NCI-H2029 (cell line): ENCODE measurements at places on chromosomes 6 and 20.

GRCh38 chr6:43805699-43806042, 35.7 kb downstream of the VEGFA start:
- DNase-seq = no peak

DNA sequence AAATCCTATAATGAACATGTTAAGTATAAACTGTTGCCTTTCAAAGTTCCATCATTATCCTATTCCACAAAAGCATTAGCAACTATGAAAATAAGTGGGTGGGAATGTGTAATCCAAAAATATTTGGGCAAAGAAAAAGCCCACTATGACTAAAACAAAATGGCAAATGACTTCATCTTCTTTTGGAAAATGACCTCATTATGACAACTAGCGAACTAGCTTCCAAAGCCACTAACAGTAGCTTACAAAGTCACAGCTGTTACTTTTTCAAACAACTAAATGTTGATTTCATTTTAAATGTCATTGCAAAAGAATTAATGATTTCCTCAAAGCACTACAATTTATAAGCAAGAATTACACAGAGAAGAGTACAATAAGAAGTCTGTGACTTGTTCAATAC, 49.8 kb upstream of the RUNX2 start:
- DNase-seq = no peak

DNA sequence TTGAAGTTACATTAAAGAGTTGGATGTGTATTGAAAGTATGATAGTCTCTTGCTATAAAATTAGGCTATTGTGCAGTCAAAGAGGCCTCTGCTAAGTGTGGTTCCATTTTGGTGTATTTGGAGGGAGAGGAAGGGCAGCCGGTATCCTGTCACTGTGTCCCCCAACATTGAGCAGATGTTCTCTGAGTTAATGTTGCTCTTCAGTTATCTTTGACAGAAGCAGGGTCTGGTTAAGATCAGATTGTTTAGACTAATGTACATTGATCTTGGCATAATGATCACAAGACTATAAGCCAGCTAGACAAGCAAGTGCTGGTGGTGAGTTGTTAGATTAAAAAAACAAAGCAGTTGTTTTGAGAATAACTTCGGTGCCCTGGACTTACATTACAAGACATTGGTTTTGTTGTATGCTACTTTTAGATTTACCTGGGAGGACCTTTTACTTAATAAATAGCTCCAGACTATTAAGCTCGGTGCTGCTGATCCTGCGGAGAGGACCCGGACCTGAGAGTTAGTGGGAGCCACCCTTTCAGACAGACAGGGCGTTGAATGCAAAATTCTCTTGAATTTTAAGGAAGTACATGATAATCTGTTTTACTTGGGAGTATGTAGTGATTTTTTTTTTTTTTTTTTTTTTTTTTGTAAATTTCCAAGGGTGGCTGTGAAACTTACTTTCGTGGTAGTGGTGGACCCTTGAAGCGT, 97.8 kb downstream of the JARID2 start:
- DNase-seq = no peak

GRCh38 chr6:23394681-23395080, 731.3 kb upstream of the NRSN1 start:
- DNase-seq = no peak

- DNase-seq = no peak
These were observed 46.6 kb downstream of the NOL4L start for GRCh38 chr20:32538526-32538939.

GRCh38 chr6:16040628-16040974, 88.3 kb upstream of the MYLIP start:
- no peak for DNase-seq

- DNase-seq = no peak
These were observed 111.3 kb downstream of the ADAT2 start for GRCh38 chr6:143339223-143339622.

GRCh38 chr6:12147557-12148316, 135.6 kb downstream of the HIVEP1 start:
- DNase-seq = no peak

DNA sequence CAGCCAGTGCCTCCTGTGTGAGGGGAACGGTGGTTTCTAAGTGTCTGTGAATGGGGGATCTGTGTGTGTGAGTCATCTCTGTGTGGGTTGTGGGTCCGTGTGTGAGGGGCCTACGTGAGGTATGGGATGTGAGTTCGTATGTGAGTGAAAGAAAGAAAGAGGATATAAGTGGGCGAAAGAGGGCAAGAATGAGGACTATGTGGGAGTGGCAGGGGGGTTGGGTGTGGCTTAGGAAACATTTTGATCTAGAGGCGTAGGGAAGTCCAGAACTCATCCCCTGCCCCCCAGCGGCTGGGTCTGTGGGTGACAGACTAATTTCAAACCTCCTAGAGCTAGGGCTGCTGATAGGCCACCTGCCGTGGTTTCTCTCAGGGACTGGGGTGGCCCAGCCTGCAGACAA, 35.5 kb downstream of the DHX35 start:
- no peak for DNase-seq

DNA sequence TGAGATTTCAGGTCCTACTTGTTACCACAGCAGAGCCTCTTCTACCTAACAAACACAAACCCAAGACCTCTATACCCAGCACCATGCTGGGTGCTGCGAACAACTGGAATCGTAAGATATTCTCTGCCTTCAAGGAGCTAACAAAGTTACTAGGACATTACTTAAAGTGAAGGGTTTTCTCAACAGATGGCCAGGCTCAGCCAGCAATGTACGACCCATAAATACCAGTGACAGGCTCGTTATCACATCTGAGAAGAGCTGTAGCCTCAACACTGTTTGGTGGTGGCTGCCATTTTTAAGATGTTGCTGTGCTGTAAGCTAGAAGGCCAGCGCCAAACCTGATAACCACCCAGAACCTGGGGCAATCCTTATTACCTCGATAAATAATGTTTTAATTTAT, 406.5 kb downstream of the KIF16B start:
- no peak for DNase-seq

GRCh38 chr6:43301081-43301870, 3.2 kb downstream of the SLC22A7 start:
- no peak for DNase-seq

- no peak for DNase-seq
These were observed 2.9 kb upstream of the MDGA1 start for GRCh38 chr6:37700620-37700973.
